ENCODE measurements at places on chromosomes 1 and 21. TPM values are rescaled to one million over a fixed set of nuclear protein-coding genes. Genes with fewer than 3 reads are reported as not detected.

Gene NBPF19
- 12.7 TPM for polyA plus RNA-seq

Gene TMCO2
- polyA plus RNA-seq, result not detected

Gene BMP8B
- polyA plus RNA-seq, result not detected

Gene C4BPB
- not detected for polyA plus RNA-seq

Gene TPR
- polyA plus RNA-seq, result 48.5 TPM

Gene MAPKAPK2
- 76.2 TPM for polyA plus RNA-seq

Gene OR10Z1
- not detected for polyA plus RNA-seq

Gene HRNR
- polyA plus RNA-seq, result not detected

Gene CYYR1
- not detected for polyA plus RNA-seq

Gene RNF223
- not detected for polyA plus RNA-seq

Gene ARHGEF16
- not detected for polyA plus RNA-seq

Gene TDRKH
- polyA plus RNA-seq, result 0.91 TPM

Gene SH2D1B
- not detected for polyA plus RNA-seq

Gene CD53
- polyA plus RNA-seq, result not detected

Gene CASQ2
- polyA plus RNA-seq, result not detected

Gene WNT9A
- 0.91 TPM for polyA plus RNA-seq

Gene EDARADD
- polyA plus RNA-seq, result not detected

Gene GPR37L1
- polyA plus RNA-seq, result not detected

Gene C1orf174
- polyA plus RNA-seq, result 19.4 TPM

Gene TMCC2
- polyA plus RNA-seq, result 2.3 TPM

Gene AVPR1B
- polyA plus RNA-seq, result not detected

Gene MTARC1
- 2.1 TPM for polyA plus RNA-seq

Gene MEX3A
- 14.6 TPM for polyA plus RNA-seq
